CD4-positive, alpha-beta T cell treated with Interleukin-12 subunit alpha and Interleukin-12 subunit beta, for 1 hour (primary cell): ENCODE measurements at places on chromosomes 7 and 10.
A peak's percentile ranks its signal among the peaks of the same experiment; 100 is the strongest.

DNA sequence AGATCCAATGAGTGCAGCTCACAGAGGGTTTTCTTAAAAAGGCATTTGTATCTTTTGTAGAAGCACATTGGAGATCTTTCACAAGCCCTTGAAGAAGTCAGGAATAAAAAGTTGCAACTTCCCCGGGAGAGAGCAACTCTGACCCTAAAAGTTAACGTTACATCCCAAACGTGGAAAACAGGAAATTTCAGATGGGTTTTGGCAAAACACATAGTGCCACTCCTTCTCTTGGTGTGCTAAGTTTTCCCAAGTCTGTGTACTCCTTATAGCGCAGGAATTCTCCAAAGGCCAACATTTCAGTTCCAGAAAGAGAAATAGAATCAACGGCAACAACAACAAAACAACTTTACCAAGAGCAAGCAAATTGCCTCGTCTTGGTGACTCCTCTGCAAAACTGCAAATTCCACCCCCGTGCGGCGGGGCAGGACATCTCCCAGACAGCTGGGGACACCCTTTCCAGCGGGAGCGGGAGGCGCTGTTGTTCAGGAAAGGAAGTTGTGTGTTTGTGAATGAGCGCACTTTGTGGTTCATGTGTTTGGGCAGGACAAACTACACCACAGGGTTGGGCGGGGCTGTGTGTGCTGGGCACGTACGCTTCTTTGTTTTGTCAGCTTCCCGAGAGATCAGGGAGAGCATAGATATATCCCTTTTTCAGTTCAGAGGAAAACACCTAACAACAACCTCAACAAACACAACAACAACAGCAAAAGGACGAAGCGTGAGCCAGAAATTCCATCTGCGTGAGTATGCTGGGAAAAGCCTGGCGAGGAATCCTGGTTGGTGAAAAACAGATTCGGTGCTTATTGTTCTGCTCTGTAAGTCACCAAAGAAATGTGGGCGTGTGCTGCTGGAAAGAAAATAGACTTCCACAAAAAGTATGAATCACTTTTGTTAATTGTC is 294.7 kb upstream of the PITRM1 start:
- DNase-seq: peak; percentile 19

DNA sequence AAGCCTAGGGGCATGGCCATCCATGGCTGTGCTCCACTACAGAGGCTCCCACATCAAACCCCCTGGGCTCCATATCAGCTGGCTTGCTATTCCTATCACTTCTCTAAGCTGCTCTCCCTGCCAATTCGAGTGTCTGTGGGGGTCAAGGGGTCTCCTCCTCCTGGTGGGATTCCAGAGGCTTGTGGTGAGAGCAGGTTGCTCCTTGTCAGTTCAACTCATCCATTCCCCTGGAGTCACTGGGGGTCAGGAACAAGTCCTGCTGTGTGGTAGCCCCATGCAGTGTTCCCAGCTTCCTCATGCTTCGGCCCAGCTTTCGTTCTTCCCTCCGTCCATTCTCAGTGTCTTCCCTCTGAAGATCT is 86.6 kb upstream of the UNC5B start:
- DNase-seq: no peak

DNA sequence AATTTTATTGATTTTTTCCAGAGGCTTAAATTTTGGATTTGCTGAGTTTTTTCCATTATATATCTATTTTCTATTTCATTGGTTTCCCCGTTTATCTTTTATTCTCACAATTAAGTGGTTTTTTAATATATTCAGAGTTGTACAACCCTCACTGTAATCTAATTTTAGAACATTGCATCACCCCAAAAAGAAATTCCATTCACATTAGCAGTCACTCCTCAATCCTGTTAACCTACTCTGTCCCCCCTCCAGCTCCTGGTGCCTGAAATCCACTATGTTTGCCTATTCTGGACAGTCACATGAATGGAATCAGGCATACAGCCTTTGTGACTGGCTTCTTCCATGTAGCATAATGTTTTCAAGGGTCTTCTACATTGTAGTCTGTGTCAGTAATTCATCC is 55.8 kb upstream of the ITGA8 start:
- no peak for DNase-seq

GRCh38 chr10:14372606-14373005 is 41.9 kb upstream of the FRMD4A start:
- no peak for DNase-seq

DNA sequence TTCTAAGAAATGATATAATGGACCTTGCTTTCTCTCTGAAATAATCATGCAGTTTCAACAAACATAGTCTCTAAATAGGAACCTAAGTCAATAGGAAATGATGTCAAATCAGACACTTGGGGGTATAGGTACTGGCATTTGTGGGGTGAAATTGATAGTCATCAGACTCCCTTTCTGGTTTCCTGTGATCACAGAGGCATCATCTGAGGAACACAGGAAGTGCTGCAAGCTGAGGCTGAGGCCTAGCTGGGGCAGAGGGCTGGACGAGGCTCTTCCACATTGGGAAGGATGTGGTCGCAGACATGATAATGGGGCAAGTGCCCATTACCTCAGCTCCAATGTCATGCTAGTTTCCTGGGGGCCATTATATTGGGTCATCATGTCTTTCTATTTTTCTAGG is 33.5 kb upstream of the TARP start:
- DNase-seq: peak; percentile 62

GRCh38 chr10:88490231-88490980 is 92.7 kb downstream of the RNLS start:
- no peak for DNase-seq

DNA sequence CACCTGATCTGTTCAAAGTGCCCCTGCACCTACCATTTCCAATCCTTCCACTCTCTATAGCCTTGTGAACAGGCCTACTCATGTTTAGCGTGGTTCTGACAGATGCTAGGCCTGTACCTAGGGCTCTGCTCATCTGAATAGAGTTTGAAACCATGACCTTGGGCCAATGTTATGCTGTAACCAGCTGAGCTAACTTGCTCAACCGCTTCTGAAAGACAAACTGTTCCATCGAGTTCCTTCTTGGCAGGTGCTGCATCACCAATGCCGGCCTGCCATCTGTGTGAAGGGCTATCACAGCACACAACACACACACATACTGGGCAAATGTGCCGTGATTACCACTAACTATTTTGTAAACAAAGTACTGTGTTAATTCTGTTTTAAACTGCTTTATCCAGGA is 419.0 kb upstream of the GALNT17 start:
- no peak for DNase-seq

- no peak for DNase-seq
Observed at GRCh38 chr10:93515071-93516005, 18.9 kb downstream of the CEP55 start.

GRCh38 chr7:8109196-8110022 is 140.8 kb downstream of the GLCCI1 start:
- no peak for DNase-seq

DNA sequence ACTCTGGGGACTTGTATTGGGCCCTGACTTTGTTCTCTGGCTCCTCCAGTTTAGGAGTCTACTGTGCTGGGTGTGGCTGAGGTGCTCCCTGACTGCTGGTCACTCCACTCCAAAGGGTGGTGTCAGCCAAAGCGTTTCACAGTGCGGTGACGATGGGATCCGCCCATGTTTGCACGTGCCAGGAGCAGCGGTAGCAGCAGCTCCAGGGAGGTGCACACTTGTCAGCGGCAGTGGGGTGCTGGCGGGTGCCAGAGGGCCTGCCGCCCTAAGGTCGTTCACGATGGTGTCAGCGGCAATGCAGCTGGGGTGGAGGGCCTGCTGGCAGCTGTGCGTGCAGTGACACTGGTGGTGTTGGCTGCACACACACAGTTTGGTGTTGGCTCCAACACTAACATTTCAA is 268.5 kb upstream of the AKR1E2 start:
- no peak for DNase-seq

DNA sequence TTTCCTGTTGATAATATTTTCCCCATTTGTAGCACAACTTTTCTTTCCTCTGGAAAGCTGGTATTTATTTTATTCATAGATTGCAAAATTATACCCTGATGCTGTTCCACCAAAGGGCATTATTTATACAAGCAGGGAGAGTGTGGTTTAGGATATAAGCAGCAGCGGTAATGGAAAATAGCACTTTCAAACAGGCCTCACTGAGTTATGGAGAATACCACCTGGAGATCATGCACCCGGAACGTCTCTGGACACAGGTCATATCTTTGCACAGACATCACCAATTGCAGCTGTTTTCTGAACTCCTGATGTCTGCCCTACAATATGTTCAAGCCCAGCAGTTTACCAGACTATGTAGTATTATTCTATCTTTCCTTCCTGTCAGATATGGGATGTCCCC is 2.0 kb upstream of the CALD1 start:
- no peak for DNase-seq

GRCh38 chr7:117111535-117111934 is 158.2 kb downstream of the ST7 start:
- no peak for DNase-seq

DNA sequence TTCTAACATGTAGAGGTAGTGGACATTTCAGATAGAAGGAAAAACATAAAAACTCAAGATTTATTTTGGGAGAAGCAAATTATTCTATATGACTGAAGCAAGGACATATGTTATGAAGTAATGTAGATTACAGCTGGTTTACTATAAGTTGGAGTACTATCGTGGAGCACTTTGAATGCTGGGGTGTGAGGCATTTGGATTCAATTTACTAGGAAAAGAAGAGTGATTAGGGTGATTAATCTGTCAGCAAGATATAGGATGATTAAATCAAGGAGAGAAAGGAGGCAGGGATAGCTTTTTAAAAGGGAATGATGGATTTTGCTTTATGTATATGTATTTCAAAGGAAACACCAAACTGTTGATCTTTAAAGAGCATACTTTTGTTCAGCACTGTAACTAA is 318.4 kb upstream of the KAT6B start:
- no peak for DNase-seq

GRCh38 chr10:72812753-72813430 is 80.6 kb upstream of the OIT3 start:
- DNase-seq: no peak

DNA sequence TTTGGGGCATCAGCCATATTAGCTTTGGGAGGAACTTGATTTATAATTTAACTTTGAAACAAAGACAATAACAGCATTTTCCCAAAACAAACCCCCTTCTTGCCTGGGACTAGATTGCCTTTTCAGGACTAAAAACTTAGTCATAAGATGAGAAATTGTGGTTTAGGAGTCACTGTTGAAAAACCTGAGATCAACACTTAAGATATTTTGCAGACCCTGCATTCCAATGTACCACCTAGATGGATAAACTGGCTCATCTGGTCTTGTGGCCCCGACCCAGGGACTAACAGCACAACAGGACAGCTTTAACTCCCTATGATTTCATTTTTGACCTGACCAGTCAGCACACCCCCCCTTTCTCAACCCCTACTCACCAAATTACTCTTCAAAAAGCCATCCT is 1165.4 kb downstream of the XPNPEP1 start:
- DNase-seq: no peak

GRCh38 chr7:87739306-87739705 is 111.1 kb downstream of the RUNDC3B start:
- DNase-seq: no peak

DNA sequence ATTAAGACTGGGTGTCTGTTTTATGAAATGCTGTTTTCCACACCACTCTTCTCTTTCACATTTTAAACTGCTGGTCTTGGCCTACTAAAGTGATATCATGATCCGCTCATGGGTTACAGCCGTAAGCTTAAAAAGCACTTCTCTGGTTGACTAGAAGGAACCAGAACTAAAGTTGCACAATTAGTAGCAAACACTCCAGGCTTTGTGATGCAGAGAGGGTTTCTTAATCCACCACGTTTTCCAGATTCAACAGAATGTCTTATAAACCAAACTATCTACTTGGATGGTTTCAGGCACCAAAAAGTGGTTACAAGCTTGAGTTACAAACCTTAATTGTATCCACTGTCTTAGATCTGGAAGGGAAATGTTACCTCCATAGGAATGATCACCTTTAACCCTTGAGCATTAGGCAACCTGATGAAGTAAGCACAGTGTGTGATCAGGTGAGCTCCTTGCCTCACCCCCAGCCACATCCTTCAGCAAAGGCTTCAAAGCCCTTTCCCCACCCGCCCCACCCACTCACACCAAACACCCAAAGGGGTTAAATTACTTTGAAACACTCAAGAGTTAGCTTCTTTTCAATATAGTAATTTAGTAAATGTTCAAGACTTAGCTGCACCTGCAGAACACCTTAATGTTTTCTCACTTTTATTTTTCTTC is 3.5 kb downstream of the ELMO1 start:
- DNase-seq: no peak

- peak; percentile 57 for DNase-seq
Observed at GRCh38 chr7:66505531-66506451, 122.9 kb upstream of the KCTD7 start.

- no peak for DNase-seq
Observed at GRCh38 chr7:2081526-2082135, 151.1 kb downstream of the MAD1L1 start.

DNA sequence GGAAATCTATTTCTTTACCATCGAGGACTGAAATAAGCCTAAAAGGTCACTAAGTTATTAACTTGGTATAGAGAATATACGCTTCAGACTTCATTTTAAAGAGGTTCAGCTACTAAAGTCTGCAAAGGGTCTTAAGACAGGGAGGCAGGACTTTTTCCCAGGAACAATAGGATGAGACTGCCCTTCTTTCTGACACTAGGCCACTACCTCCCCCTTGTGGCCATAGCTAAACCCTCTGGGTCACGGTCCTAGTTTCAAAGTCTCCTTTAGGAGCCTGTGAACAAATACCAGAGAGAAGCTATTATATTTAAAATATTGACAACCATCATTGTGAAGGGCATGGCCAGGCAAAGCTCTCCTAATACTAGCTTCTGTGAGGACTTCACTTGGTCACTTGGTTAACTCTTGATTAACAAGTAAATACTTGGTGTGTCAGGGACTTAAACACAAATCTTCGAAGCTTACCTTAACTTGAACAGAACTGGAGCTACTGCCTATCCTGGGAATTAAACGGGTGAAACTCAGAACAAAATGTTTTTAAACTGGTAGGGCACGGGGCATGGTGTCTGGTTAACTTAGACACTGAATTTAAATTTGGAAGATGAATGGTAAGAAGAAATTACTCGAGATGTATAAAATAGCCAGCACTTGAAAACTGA is 75.6 kb downstream of the CCDC6 start:
- DNase-seq: peak; percentile 16

- DNase-seq: peak; percentile 6
Observed at GRCh38 chr10:110455446-110455845, 42.3 kb upstream of the DUSP5 start.

DNA sequence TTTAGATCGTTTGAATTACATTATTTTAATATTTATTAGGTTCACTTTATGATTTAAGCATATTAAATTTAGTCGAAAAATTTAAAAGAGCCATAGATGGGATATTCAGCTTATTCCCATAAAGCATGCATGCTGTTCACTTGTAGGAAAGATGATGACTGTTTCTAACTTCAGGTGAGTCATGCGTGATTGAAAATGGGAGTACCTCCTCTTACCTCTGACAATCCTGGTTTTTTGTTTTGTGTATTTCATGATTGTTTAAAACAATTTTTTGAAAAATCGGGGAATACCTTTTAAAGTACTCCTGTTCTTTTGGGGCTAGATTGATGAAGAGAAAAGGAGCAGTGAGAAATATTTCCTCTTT is 1.4 kb downstream of the TNKS2 start:
- DNase-seq: no peak
